ENCODE measurements at places on chromosomes 12 and 14. TPM values are rescaled to one million over a fixed set of nuclear protein-coding genes. Genes with fewer than 3 reads are reported as not detected.

Gene TULP3
- total RNA-seq, result 18.4 TPM

DNA sequence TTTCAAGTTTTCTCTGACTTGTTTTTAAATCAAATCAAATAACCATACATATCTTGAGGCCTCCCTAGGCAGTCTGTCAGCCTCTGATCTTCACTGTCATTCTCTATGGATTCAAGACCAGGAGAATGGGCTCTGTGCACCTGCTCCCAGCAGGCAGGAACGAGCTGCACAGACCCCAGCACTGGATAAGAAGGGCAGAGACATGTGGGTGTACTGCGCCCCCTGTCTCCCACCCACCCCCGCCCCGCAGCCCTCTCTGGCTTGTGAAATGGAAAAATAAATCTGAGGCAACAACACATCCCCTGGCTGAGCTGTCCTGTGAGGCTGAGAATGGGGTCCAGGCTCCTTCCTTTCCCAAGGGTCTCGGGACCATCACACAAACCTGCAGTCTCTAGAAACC, 26.3 kb downstream of the CLMN start:
- DNase-seq, result no peak

- DNase-seq, result no peak
Measured at GRCh38 chr12:116338064-116338846, 60.8 kb upstream of the MED13L start.

- DNase-seq, result no peak
Measured at GRCh38 chr14:88276923-88277596, 46.0 kb downstream of the KCNK10 start.

Gene SRSF9
- 304 TPM for total RNA-seq

DNA sequence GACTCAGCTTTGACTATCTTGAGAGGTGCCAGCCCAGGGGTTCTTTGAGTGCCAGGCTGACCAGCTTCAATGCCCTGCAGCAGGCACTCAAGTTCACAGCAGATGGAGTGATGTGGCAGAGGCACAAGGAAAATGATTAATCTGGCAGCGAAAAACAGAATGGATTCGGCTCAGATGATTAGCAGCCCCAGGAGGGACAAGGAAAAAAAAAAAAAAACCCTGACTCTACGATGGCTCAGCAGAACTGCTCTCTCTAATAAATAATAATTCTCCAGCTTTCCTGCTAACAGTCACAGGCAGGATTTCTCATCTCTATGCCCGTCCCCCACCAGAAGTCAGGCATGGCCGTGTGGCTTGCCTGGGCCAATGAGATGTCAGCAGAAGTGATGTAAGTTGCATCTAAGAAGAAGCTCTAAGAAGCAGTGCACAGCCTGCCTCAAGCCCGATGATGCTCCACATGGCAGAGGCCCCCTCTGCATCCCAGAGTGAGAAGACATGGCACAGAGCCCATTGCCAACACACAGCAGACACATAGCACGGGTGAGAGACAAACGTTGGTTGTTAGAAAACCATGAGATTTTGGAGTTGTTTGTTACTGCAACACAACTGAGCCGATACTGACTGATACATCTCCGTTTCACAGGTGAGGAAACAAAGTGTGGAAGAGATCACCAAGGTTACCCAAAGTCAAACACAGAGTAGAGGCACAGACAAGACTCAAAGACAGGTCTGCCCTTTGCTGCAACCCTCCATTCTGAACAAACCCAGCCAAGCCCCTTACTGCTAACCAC, 111.0 kb downstream of the SCARB1 start:
- DNase-seq, result no peak

Gene PABPN1
- total RNA-seq, result 300 TPM

Measured in H1 (cell line).